ENCODE measurements at places on chromosomes 5 and 9. TPM values are rescaled to one million over a fixed set of nuclear protein-coding genes. Genes with fewer than 3 reads are reported as not detected.

The EIF4E1B gene
- not detected for total RNA-seq

The PCDHB16 gene
- not detected for total RNA-seq

The TNFSF8 gene
- total RNA-seq, result not detected

The KIF24 gene
- 0.48 TPM for total RNA-seq

The SPATA31A3 gene
- not detected for total RNA-seq

The GRHPR gene
- 87.8 TPM for total RNA-seq

The CYLC2 gene
- total RNA-seq, result not detected

The FYB1 gene
- 1.4 TPM for total RNA-seq

The N4BP3 gene
- 4.8 TPM for total RNA-seq

The CLIC3 gene
- total RNA-seq, result 4.0 TPM
